Eye (tissue), 1 donor: ENCODE measurements at places on chromosomes 16 and 17.

- DNase-seq: no peak
Measured at GRCh38 chr16:77499373-77500285, 64.8 kb upstream of the ADAMTS18 start.

- no peak for DNase-seq
Measured at GRCh38 chr17:1030684-1031532, 34.0 kb downstream of the TIMM22 start.

GRCh38 chr16:22670551-22671041 is 143.4 kb upstream of the HS3ST2 start:
- DNase-seq: peak; percentile 72

- DNase-seq: no peak
Measured at GRCh38 chr16:81265658-81266451, 27.4 kb downstream of the BCO1 start.

GRCh38 chr16:79897453-79898146 is 297.1 kb upstream of the MAF start:
- no peak for DNase-seq

DNA sequence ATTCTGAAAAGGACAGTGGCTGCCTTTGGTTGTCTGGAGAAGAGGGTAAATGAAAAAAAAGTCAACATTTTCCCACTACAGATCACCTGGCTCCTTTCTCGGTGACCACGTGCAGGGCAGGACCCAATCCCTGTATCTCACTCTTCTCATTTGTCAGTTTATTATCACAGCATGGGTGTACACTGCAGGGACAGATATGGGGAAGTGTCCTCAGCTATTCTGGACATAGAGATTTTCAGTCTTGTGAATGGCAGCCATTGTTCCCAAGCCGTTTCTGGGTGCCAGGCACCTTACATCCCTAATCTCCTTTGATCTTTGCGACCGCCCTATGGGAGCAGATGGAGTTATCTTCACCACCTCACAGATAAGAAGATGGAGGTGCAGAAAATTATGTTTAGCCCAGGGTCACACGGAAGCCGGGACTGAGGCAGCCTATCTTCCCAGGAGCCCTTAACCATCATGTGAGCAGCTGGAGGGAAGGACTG is 7.2 kb downstream of the ADORA2B start:
- no peak for DNase-seq

GRCh38 chr16:81035975-81036750 is 521 bp downstream of the ATMIN start:
- DNase-seq: peak; percentile 67

DNA sequence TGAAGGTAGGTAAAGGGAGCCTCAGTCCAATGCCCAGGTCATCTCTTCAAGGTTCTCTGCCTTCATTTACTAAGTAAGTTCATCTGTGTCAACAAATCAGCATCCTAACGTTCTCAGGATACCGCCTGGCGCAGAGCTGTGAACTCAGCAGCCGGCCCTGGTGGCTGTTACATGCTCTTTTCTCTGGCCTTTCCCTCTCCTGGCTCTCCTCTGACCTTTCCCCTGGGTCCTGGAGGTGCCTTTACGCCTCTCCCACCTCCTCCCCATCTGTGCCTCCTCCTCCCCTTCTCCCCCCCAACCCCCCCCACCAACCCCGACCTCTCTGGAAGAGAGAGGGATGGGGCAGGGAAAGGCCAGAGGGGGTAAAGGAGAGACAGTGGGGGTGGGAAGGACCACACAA is 19.5 kb downstream of the COTL1 start:
- DNase-seq: no peak

DNA sequence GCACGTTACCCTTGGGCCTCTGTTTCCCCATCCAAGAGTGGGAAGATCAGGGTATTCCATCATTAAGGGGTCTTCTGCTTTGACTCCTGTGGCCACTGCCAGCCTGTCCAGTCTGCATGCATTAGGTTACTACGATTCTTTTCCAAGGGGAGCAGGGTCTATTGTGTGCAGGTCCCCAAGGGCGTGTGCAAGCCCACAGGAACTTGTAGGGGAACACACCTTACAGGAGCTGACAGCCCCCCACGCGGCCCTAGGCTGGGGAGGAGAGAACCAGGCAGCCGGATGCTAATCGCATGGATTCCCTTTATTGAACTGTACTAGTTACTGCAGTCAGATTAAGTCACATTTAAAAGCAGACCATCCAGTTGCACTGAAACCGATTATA is 116.7 kb downstream of the C16orf78 start:
- DNase-seq: no peak

- no peak for DNase-seq
Measured at GRCh38 chr17:31583772-31584356, 192.4 kb downstream of the RAB11FIP4 start.

DNA sequence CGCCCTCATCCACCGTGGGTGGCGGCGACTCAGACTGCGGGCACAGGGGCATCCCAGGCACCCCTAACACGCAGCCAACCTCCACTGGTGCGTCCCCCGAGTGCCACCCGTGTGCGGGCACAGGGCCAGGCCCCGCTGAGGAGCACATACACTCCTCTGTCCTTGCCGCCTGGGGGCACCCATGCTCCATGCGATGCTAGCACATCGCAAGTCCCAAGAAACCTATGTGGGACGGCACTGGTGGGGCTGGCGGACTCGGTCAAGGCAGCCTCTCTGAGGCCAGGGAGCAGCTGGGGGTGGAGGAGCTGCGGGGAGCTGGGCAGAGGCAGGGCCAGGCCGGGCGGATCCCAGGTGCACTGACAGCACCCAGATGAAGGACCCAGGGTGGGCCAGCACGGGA is 4.0 kb downstream of the ZNF598 start:
- DNase-seq: no peak

DNA sequence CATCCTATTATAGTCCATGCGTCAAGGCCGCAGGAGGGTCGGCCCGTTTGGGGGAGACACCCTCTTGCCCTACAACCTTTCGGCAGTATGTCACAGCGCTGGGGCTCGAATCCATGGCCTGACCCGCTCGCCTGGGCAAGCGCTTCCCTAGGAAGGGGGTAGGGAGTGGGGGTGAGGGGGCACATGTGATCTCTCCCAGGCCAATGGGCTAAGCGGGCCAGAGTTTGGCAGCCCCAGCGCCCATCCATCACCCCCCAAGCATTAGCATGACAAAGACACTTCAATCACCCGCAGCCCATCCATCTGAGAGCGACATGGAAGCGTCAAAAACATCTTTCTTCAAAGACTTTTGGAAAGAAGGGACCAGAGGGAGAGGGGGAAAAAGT is at the start of gene HOXB1:
Gene HOXB1 (minus strand): TSS at position 125 of the 386 bp plus-strand sequence. CDS start 107 bp downstream, at position 18.
- DNase-seq: no peak

DNA sequence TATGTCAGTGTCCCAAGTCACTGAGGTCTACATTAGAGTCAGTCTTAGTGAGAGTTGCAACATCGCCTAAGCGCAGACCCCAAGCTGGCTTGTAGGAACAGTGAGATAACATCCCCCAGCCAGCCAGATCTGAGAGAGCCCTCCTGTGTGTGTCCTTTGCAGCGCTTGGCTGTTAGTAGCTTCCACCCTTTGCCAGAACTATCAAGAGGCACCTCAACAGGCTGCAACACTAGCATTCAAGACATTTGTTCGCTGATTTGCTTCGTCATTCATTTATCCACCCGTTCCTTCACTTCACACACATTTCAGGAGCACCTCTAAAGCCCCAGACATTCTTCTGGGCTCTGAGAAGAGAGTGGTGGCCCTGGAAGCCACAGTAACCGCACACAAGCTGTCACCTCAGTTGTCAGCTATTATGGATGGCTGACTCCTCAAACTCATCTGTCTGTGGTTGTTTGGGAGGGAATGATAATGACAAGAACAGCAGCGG is 289.6 kb downstream of the WWOX start:
- DNase-seq: no peak

DNA sequence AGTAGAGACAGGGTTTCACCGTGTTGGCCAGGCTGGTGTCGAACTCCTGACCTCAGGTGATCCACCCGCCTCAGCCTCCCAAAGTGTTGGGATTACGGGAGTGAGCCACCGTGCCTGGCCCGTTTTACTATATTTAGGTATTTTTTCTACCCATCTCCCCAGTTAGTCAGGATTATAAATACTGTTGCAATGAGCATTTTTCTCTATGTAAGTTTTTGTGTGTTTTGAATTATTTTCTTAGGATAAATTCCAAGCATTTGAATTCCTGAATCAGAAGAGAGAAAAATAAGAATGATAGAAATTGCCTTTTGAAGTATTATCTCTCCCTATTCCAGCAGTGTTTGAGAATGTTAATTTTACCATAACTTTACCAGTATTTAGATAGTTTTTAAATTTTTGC is 36.6 kb downstream of the KIAA0513 start:
- no peak for DNase-seq

- DNase-seq: no peak
Measured at GRCh38 chr17:78252701-78253635, 21.5 kb downstream of the TMEM235 start.

- no peak for DNase-seq
Measured at GRCh38 chr16:73724503-73724902, 572.1 kb upstream of the PSMD7 start.

GRCh38 chr17:77957235-77957856 is 1.2 kb upstream of the TNRC6C start:
- peak; percentile 72 for DNase-seq

GRCh38 chr17:71760062-71760720 is 360.6 kb upstream of the SOX9 start:
- no peak for DNase-seq

GRCh38 chr17:73203788-73204479 is 11.1 kb downstream of the COG1 start:
- DNase-seq: no peak

DNA sequence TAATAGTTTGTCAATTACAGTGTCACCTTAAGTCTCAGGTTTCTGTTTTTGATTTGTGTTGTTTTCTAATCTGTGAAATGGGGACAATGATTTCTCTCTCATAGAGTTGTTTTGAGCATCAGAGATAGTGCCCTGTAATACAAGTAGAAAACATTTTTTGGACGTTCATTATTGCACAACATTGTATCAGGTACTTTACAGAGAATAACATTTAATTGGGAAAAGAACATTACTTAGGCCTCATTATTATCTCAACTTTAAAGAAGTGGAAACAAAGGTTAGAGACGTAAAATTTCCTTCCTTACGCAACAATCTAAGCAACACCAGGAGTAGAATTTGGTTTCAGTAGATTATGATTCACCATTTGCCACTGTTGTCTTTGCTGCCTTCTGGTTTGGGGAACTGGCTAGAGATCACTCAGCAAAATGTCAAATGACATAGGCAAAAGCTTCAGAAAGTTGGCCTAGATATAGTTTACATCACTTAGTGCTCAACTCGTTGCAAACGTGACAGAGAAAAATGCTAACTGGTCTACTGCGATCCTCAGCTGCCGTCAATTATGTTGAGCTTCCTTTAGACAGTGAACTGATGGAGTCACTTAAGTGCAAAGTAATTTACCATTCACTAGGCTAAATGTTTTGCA is 1026.8 kb downstream of the CDH11 start:
- peak; percentile 68 for DNase-seq

GRCh38 chr17:1650731-1651558 is 1.3 kb upstream of the RILP start:
- no peak for DNase-seq

GRCh38 chr16:15924996-15925395 is 24.4 kb upstream of the ABCC1 start:
- DNase-seq: no peak

GRCh38 chr17:13777003-13777402 is 175.3 kb upstream of the HS3ST3A1 start:
- no peak for DNase-seq

DNA sequence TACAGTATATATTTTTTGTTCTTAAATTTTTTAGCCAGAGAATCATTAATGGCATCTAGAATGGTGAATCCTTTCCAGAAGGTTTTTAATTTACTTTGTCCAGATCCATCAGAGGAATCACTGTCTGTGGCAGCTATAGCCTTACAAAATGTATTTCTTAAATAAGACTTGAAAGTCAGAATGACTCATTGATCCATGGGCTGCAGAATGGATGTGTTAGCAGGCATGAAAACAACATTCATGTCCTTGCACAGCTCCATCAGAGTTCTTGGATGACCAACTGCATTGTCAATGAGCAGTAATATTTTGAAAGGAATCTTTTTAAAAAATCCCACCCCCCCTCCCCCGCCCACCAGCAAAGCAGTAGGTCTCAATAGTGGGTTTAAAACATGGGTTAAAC is 51.4 kb downstream of the CACNG1 start:
- no peak for DNase-seq

- peak; percentile 70 for DNase-seq
Measured at GRCh38 chr16:47956916-47957315, 198.9 kb downstream of the ABCC12 start.

DNA sequence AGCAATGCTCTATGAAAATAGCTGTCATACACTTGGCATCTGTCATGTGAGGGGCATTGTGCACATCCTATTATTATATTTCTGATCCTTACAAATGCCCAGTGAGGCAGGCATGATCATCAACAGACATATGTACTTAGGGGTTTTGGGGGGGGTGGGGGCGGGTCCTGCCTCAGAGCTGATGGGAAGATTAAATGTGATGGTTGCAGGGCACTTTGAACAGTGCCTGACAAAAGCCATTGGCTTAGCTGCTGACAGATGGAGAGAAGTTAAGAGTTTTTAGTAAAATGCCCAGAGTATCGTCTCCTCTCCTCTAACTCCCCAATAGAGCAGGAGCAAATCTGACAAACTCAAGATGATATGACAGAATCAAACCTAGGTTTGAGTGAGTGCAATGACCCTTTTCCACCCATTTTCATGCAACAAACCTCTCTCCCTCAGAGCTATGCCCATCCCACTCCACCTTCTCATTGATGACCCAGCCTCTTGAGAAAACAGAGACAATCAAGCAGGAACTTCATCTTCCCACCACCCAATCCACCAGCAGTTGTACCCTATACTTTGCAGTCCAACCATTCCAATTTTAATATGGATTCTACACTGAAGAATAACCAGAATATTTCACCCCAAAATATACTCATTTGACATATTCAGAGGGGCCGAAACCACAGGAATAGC is 4.8 kb downstream of the KLHL11 start:
- peak; percentile 26 for DNase-seq

DNA sequence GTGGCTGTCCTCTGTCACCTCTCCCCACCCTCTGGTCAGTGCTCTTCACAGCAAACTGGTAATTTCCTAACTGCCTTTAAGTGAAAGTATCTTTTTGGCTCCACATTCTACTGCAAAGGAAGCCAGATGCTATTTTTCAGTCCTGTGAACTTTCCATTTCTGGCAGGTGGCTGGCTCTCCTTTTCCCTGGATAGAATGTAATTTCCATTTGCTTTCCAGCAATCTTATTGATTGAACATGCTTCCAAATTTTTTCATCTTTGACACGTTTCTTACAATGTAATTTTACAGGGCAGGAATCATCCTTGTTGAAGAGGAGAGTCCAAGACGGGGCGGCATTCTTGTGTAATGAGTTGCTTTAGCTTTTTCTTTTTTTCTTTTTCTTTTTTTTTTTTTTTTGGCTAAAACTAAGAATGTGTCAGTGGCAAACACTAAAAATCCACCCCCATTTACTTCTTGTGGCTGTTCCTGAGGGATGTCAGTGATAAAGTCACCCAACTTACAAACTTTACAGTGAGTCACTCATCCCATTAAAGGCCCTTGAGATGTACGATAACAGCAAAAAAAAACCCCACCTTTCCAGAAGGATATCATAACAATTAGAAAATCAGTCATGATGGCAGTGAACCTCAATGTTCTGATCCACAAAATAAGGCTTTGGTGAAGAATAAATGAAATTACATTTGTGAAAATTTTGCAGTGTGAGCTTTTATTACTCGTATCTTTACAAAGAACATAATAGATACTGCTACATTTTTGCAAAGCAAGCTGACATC is 29.4 kb upstream of the PRKCA start:
- DNase-seq: no peak
